ENCODE measurements at places on chromosomes 6 and 20.

GRCh38 chr6:169529931-169530751 lies 171.7 kb downstream of the WDR27 start:
- no peak for DNase-seq

- DNase-seq: no peak
These were observed 7.5 kb upstream of the CCDC28A start for GRCh38 chr6:138765896-138766655.

GRCh38 chr6:130869681-130870080 lies 42.5 kb downstream of the SMLR1 start:
- DNase-seq: no peak

DNA sequence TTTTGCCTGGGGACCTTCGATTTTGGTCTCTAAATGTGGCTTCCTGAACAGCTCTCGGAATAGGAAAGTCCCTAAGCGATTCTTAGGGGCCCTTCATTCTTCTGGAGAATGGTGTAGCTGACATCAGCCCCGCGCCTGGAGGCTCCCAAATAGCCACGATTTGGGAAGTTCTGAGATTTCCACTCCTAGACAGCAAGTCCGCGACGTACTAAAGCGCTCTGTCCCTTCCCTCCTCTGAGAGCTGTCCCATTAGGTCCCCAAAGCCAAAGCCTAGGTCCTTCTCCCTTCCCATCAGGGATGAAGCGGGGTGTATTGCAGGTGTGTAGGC lies 756 bp downstream of the MOXD1 start:
- no peak for DNase-seq

DNA sequence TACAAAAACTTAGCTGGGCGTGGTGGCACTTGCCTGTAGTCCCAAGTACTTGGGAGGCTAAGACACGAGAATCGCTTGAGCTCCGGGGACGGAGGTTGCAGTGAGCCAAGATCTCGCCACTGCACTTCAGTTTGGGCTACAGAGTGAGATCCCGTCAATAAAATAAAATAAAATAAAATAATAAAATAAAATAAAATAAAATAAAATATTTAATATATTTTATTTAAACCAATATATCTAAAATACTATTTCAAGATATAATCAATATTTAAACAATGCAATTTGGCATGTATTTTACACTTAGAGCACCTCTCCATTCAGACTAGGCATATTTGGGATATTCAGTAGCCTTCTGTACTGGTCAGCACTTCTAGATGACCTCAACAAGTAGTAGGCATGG lies 142.1 kb downstream of the FOXA2 start:
- no peak for DNase-seq

GRCh38 chr6:112188906-112189305 lies 65.5 kb downstream of the LAMA4 start:
- DNase-seq: no peak

DNA sequence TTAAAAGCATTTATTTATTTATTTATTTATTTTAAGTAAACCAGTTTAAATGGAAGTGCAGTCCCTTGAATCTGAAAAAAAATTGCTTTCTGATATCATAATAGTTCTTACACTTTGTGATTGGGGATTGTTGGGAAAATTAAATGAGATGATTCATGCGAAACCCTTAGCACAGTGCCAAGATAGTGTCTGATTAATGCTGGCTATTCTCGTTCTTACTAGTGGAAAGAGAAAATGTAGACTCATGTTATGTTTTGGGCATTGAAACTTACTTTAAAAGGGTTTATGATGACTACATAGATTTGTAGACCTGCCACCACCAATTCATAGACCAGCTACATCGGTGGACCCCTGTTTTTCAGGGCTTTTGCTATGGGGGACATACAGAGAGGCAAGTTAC lies 229.2 kb upstream of the ZFP64 start:
- no peak for DNase-seq

DNA sequence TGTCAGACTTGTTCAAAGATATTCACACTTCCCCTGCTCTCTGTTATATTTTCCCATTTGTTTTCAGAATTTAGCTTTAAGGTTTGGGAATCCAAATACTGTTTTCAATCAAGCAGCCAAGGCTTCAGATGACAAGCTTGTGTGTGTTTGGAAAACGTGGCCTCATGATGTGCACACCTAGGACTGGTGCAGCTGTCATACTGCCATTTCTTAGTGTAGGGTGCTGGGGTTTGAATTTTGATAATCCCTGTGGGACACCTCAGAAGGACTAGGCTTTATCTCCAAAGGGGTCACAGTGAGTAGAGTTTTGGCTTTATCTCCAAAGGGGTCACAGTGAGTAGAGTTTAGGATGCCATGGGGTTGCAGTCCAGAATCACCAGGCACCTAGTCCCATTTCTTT lies 65.3 kb upstream of the JAG1 start:
- no peak for DNase-seq

DNA sequence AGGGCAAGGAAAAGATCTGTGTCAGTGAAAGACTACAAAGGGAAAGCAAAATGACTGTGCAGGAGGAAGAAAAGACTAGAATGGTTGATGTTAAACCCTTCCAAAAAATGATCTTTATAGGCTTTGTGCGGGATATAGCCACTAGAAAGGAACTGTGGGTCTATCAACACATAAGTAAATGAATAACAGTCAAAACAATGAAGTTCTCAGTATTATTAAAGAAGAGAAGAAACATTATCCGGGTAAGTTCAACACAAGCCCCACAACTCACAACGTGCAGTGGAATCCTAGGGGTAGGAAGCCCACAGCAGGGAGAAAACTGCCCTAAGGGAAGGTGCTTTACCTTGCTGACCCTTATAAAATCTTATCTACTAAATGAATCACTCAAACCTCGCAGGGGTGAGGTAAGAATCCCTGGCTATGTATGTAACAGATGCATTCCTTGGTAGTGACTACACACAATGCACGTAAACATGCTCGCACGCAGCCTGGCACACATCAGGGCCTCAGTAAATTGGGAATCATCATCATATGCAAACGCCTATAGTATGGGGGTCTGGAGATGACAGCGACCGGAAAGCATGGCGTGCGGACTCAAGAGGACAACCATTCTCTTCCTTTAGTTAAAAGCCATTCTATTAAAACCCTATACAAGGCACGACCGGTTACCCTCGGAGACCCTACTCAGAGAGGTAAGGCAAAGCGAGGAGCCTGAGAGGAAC lies 11.3 kb downstream of the TFAP2A start:
- peak; percentile 75 for DNase-seq

- DNase-seq: no peak
These were observed 100.8 kb upstream of the BEND6 start for GRCh38 chr6:56854086-56854485.

DNA sequence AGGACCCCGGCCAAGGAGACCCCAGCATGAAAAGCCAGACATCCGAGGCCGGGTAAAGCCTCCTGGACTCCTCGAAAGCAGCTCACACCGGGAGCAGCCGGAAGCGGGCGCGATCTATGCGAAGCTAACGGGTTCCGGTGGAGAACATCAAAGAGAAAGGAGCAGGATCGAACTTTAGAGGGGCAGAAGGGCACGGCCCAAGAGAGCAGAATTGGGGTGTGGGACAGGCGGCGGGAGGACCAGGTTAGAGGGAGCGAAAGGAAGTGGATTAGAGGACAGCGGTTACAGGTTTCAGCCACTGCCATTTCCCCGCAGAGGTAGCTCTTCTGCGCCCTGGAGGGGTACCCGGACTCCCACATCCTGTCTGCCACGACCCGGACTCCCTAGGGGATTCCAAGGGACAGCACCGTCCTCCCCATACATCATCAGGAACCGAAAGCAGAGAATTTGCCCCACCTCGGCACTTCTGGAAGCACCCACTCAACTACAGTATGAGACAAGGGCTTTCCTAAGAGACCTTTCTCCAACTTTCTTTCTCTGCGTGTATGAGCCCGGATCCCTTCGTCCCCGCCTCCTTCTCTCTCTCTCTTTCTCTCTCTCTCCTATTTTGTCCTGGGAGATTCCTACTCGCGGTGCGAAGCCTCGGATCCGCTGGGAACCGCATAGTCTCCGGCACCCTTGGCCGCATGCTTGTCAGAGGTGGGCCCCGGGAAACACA lies 507 bp upstream of the VGLL2 start:
- no peak for DNase-seq

GRCh38 chr6:45959534-45960145 lies 56.0 kb downstream of the CLIC5 start:
- DNase-seq: no peak

DNA sequence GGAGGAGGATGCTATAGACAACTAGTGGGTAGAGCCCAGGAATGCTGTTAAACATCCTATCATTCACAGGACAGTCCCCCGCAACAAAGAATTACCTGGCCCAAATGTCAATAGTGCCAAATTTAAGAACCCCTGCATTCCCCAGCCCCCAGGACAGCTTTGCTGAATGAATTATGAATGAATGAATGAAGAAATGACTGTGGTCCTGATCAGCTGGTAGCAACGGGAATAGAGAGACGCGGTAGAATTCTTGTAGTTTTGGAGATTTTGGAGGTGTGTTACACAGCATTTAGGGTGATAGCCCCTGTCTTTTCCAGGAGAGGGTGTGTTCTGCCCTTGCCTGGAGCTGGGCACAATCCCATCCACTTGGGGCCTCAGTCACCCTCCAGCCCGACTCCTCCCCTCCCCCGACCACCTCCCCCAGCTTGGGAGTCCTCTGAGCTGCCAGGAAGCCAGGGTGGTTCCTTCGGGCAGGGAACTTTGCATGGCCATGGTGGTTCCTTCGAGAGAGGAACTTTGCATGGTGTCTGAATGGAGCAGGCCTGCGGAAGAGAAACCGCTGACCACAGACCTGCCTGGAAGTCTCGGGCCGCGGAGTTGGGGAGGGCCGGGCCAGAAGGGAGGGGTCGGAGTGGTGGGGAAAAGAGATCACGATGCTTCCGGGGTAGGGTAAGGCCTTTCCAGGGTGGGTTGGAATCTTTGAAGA lies 1.0 kb upstream of the HCK start:
- no peak for DNase-seq

DNA sequence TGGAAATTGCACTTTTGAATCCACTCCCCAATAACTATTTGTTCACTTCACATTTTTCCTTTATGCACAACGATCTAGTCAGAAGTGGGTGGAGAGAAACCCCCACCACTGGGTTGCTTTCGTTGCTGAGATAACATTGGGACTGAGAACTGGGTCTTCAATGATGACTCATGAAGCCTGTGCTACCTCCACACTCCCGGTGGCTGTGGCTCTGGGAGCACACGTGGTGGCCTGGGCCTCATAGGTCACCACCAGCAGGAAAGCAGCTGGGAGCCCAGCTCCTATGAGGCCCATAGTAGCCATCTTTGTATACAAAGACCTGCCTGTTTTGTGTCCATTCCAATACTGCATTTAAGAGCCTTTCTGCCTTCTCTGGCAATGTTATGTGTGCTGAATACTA lies 178.0 kb upstream of the SASH1 start:
- DNase-seq: no peak

DNA sequence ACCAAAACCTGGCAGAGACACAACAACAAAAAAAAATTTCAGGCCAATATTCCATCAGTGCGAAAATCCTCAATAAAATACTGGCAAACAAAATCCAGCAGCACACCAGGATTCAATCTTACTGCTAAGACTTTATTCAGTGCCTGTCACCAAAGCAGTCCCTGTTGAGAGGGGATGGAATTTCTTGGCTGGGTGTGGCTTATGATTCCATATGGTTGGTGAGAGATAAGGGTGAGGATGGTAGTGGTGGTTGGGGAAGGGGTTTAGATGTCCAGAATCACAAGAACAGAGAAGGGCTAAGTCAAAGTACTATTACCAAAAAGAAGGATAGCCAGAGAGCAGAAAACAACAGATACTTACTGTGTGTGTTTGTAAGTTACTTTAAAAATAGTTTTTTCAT lies 152.8 kb upstream of the SLC35B3 start:
- no peak for DNase-seq

DNA sequence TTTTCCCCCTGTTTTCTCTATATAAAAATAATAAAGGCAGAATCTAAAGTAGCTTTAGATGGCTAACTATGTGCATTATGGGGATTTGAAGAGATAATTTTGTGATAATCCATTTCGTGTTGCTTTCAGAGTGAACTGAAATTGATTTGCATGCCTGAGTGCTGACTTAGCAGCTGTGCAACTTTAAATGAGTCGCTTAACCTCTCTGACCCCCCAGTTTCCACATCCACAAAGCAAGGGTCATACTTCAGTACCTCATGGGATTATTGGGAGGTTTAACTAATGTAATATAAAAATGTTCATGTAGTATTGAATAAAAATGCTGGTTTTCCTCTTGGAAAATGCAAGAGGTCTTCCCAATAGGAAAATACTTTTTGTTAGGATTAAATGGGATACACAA lies 63.8 kb upstream of the FABP7 start:
- no peak for DNase-seq

DNA sequence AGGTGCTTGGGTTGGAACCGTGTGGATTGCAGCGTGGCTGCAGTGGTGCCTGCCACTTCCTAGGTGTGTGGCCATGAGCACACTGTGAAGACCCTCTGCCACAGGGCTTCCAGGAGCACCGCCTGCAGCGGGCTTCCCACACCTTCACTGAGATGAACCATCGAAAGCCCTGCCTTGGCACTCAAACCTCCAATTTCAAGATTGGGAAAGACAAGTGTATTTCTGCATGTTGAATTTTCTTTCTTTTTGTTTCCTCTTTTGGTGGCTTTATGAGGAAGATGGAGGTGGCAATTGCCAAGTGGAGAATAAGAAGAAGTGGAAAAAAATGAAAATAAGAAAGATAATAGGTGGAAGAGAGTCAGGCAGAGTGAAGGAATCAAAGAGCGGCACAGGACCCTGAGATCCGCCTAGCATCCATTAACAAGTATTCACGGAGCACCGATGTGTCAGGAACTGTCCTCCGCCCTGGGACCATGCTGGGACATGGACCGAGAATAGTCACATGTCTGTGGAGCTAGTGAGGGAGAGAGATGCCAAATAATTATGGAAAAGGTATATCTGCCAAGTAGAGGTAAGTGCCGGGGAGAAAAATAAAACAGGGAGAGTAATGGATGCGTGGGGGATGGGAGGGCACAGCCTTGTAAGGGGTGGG lies 159.9 kb downstream of the BCAS1 start:
- no peak for DNase-seq

DNA sequence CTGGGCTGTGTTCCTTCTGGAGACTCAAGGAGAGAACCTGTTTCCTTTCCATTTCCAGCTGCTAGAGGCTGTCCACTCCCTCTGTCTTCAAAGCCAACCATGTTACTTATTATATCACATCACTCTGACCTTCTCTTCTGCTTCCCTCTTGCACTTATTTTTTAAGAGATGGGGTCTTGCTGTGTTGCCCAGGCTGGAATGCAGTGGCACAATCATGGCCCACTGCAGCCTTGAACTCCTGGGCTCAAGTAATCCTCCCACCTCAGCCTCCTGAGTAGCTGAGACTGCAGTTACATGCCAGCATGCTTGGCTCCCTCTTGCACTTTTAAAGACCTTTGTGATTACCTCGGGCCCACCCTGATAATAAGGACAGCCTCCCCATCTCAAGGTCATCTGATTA lies 160.0 kb upstream of the DTNBP1 start:
- DNase-seq: no peak

DNA sequence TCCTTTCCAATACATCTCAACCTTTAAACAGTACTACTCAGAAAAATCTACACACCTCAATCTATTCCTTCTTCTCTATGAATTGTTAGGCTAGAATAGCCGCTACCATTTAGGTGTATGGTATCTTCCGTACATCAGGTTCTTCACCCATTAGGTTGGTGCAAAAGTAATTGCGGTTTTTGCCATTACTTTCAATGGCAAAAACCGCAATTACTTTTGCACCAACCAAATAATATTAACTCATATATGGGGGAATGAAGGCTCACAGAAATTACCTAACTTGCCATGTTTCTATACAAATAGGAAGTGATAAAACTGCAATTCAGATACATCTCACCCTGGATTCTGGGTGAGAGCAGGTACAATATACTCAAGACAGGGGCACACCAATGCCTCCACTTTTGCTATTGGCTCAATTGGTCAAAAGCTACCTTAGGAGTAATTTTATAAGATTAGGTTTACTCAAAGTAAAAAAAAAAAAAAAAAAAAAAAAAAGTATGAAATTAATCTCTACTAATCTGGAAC lies 37.7 kb upstream of the ARHGAP18 start:
- DNase-seq: no peak

Data from H54 (cell line).